ENCODE measurements at places on chromosomes 6 and 20.
A peak's percentile ranks its signal among the peaks of the same experiment; 100 is the strongest.

DNA sequence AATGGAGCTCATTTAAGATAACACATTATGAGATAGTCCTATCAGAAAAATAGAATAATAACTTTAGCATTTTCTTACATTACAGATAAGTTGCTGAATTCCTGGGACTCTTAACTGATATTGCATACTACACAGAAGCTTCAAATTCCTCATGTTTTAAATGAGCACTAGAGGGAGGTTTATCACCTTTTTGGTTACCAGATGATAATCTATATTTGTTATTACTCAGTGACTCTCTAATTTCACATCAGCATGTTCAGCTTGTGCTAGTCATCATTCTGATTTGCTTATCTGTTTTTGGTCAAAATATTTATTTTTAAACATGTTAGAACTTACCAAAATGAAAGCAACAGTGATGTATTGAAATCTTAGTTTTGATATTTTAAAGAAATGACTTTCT lies 20.5 kb upstream of the GJA10 start:
- no peak for DNase-seq

DNA sequence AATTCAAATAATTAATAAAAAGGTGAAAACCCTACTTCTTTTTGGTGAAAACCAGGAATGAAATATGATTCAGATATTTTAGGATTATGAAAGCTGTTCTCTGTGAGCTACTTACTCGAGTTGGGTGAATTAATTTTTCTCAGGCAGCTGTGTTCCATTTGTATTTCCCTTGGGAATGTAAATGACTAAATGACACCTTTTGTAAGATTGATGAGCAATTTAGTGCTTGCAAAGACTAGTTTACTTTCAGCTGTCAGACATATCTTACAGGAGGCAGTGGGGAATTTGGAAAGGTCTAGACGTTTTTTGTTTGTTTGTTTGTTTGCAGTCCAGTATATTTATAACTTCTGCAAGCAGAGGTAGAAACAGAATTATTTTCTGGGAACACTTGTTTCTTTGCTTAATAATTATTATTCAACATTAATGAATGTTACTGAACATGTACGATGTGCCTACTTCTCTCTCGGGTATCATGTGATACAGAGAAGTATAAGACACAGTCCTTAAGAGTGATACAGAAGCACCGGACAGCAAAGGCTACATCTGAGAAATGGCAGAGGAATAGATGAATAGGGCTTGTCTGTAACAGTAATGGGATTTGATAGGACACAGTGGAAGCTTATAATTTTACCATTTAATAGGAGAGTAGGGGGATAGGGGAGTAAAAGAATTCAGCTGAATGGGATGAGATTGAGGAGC lies 91.3 kb downstream of the AKAP7 start:
- DNase-seq: no peak

- DNase-seq: no peak
Measured at GRCh38 chr20:49874696-49875095, 40.6 kb downstream of the SPATA2 start.

DNA sequence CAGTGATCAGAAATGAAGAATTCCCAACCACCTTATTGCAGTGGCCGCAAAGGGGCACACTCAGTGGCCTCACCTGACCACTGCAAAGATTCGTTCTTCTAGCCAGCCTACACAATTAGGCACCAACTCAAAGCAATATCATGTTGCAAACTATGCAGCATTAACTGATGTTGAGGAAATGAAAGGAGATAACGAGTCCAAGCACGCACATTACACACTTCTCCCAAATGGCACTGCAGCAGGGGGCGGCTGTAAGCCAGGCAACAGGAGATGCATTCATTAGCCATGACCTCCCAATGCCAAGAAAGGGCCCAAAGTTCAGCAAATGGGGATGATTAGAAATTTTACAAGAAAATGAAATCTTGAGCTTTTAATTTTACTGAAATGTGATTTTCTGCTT lies 39.3 kb downstream of the ATXN1 start:
- DNase-seq: no peak

- DNase-seq: no peak
Measured at GRCh38 chr6:139006477-139006876, 18.4 kb upstream of the REPS1 start.

GRCh38 chr6:108589244-108589791 lies 28.6 kb downstream of the FOXO3 start:
- peak; percentile 80 for DNase-seq

GRCh38 chr6:4582506-4583417 lies 193.4 kb upstream of the CDYL start:
- DNase-seq: no peak

Measured in renal pelvis (tissue), 12 donors.